ENCODE measurements at places on chromosomes 6 and 20.
A peak's percentile ranks its signal among the peaks of the same experiment; 100 is the strongest.

- no peak for DNase-seq
These were observed 7.3 kb downstream of the SIM1 start for GRCh38 chr6:100457311-100457990.

GRCh38 chr20:6492271-6493055 is 275.0 kb upstream of the BMP2 start:
- DNase-seq = no peak

DNA sequence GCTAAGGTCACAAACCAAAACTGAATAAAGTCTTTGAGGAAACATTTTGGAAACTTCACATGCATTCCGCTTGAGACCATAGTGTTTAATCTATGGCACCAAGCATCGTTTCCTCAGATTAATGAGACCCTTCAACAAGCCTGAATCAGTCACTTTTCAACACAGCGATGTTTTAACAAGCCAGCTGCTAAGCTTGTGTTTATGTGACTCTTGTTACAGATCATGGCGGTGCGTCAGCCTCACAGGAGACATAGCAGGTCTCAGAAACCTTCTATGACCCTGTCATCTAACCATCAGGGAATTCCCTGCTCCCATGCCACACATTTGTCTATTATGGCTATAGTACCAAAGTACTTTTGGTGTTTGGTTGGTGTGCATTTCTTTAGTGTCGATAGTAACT is 57.2 kb downstream of the MTFR2 start:
- DNase-seq = no peak

DNA sequence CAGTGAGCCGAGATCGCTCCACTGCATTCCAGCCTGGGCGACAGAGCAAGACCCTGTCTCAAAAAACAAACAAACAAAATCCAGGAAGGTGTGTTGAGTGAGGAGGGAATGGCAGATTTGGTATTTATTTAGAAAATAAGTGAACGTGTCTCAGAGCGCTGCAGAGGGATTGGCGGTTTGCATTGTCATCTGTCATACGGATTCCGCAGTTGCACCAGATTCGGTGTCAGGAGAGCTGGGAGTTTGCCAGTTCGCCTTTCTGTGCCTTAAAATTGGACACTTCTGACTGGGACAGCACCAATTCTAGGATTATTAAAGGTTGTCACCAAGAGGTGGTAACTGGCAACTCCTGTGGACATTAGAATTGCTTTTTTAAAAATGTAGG is 912 bp downstream of the SNRNP48 start:
- no peak for DNase-seq

GRCh38 chr6:111610548-111611172 is 5.0 kb upstream of the TRAF3IP2 start:
- DNase-seq = no peak

DNA sequence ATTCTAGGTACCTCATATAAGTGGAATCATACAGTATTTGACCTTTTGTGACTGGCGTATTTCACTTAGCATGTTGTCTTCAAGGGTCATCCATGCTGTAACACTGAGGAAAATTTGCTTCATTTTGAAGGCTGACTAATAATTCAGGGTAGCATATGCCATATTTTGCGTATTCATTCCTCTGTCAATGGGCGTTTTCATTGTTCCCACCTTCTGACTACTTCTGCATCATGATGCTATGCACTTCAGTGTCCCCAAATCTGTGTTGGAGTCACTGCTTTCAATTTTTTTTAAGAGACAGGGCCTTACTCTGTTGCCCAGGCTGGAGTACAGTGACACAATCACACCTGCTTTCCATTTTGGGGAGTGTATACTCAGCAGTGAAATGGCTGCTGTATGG is 51.6 kb downstream of the SYNDIG1 start:
- no peak for DNase-seq

DNA sequence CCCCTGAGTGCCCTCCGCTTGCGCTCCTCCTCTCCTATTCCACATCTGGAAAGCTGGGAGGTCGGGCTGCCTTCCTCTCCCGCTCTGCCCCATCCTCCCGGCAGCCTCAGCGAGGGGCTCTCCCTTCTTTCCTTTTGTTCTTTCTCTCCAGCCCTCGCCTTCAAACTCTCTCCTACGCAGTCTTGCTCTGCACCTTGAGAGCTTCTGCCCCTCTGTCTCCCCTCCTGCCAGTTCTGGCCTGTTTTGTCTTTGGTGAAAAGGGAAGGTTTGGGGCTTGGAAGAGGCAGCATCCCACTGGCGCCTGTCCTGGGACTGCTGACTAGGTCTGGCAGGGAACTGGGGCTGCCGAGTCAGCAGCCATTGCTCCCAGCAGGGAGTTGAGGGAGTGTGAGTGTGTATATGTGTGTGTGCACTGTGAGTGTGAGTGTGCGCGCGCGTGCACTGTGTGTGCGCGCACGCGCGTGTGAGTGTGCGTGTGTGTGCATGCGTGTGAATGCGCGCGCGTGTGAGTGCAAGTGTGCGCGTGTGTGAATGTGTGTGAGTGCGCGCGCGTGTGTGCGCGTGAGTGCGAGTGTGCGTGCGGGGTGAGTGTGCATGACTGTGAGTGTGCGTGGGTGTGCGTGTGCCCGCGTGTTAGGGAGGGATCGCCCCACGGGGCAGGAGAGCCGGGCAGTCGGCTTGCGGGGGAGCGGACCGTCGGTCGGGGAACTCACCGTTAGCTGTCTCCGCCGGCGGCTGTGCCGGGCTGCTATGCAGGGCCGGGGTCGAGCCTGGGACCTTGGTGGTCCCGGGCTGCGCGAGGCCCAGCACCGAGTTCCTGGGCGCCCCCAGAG is 523 bp downstream of the CPXM1 start:
- DNase-seq = no peak

DNA sequence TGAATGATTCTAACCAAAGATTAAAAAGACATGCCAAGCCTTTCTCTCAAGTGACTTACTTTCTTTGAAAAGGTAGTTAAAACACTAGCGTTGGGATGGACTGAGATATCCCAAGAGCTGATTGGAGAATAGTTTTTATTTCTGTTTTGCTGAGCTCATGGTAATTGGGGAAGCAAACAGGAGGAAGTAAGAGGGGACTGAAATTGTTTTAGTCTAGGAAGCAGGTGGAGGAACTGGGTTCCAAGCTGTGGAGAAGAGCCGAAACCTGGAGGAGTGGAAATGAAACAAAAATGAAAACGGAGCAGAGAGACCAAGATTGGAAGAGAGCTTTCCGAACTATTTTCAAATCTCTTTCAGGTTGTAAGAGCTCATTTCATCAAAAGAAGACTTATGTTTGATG is 59.9 kb upstream of the TENT5A start:
- DNase-seq = no peak

DNA sequence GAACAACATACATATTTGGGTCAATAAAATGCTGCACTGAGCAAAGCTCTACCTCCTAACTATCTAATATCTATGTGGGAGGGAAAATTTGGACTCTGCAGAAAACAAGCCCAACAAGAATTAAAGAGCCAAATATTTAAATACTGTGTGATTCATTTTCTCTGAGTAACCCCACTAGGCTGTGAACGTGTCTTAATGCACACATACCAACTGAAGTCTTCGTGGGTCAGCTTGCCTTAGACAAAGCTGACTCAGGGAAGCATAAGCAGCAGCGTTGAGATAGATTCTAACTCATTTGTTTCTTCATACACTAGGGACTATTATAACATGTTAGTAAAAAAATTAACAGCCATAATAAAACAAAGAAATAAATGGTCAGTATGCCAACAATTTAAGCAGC is 114.3 kb downstream of the GJA1 start:
- DNase-seq = no peak

DNA sequence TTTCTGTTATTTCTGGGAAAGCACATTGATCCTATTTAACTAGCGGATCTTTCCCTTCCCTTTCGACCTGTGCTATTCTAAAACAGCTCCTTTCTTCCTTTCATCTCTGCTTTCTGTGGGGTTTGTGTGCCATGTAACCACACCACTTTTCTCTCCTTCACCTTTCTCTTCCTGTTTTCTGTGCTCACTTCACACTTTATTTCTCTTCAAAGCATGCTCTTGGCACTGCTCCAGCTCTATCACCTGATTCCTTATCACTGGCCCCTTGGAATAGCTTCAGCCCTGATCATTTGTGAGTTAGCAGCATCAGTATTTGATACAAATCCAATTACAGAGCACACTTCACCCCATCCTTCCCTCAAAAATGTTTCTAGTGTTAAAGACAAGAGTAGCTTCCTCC is 8.1 kb upstream of the METTL24 start:
- DNase-seq = no peak

- DNase-seq = no peak
These were observed 40.0 kb downstream of the ALDH8A1 start for GRCh38 chr6:134909701-134910592.

DNA sequence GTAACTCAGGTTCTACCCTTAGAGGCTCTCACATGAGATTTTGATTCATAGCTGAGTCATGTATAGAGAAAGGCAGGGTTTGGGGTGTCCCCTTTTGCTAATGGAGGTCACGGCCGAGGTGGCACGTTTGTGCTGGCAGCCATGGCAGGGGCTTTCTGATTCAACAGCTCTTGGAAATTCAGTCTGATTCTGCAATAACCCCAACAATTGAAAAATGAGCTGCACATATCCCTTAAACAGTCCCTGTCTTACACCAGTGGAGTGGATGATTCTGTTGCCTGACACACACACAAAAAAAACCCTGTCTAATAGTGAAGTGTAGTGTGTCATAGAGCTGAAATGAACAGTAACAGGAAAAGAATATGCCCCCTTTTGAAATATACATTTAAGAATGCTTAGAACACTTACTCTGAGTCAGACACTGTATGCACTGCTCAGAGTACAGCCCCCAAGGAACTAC is 40.4 kb upstream of the ARG1 start:
- DNase-seq = peak; percentile 34

DNA sequence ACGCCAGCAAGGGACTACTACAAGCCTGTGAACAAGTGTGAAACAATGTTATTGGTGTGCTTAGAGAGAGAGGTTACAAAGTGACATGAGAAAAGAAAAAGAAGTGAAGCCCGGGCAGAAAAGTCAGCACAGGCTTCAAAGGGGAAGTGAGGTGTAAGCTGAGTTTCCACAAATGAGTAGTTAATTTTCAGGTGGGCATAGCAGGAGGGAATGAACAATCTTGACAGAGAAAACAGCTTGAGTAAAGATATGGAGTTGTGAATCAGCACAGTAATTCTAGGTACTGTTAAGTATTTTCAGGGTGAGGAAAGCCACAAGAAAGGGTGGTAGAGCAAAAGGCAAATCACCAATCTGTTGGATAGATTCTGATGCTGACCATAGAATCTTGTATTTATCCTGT is 4.3 kb downstream of the KCNQ5 start:
- no peak for DNase-seq

DNA sequence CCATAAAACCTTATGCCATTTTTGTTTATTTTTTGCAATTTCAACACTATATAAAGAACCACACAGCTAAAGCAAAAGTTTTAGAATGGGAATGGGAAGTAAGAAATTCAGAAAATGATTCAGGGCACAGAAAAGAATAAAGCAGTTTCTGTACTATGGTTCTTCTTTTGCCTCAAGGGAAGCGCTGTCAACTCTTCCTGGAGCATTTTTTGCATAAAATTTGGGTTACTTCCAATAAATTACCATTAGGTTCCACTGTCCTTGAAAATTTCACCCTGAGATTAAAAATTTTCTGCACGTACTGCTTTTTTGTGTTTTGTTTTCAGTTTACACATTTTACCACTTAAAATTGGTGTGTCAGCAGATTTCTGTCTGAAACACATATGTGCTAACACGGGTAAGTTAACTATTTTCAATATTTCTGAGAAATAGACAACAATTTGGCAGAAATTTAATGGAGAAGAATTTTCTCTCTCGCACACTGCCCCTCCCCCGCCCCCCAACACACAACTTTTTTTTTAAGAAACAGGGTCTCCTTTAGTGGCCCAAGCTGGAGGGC is 79.6 kb downstream of the ADAT2 start:
- no peak for DNase-seq

- no peak for DNase-seq
These were observed 4.2 kb downstream of the OR2B2 start for GRCh38 chr6:27908017-27908416.

- no peak for DNase-seq
These were observed 77.6 kb upstream of the MOCS1 start for GRCh38 chr6:40011844-40012243.

DNA sequence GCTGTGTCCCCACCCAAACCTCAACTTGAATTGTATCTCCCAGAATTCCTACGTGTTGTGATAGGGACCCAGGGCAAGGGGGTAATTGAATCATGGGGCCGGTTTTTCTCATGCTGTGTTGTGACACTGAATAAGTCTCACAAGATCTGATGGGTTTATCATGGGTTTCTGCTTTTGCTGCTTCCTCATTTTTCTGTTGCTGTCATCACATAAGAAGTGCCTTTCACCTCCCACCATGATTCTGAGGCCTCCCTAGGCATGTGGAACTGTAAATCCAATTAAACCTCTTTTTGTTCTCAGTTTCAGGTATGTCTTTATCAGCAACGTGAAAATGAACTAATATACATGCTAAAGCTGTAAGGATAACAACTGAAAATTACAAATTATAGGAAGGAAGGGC is 88.3 kb downstream of the CDYL start:
- no peak for DNase-seq

DNA sequence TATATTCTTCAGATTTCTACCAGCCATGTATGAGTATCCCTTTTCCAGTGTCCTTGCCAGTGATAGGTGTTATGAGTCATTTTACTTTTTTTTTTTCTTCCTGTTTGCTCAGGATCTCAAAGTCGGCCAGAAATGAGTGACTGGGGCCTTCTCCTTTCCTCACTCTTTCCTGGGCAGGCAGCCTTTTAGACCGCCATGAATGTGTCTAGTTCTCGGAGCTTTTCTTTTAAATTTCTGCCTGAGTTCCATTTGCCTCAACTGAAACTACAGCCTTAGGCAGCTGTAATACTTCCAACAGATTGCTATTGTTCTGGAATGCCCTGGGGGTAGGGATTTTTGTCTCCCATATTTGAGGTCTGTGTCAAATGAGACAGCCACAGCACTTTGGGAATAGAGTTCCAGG is 83.7 kb downstream of the STXBP5 start:
- DNase-seq = no peak
